ENCODE measurements at places on chromosomes 16 and 17.

- no peak for DNase-seq
Observed at GRCh38 chr16:81443688-81444447, 740 bp upstream of the CMIP start.

GRCh38 chr17:73495641-73496040 lies 148.6 kb downstream of the SDK2 start:
- no peak for DNase-seq

- no peak for DNase-seq
Observed at GRCh38 chr17:81612172-81612970, 24.5 kb downstream of the NPLOC4 start.

DNA sequence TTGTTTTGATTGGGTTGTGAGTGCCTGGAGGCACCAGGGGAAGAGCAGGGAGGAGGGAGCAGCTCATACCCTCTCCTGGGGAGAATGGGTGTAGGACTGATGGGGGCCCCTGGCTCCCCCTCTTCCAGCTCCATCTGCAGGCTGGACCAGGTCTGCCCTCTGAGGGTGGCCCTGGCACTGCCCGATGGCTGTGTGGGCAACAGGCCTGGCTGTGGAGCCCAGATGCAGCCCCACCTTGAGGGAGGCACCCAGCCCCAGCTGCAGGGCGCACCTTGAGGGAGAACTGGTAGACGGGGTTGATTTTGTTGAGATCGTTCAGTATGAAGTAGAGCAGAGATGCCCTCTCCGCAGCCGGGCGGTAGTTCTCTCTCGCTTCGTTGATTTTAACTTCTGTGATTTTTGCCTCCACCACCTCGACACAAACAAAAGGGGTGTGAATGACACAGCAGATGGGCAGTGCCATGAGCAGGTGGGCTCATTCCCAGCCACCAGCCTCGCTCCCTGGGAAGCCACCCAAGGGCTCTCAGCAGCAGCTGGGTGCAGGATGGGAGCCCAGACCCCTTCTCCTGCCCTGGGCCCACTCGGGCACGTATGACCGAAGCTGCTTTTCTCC lies 71.6 kb downstream of the PGS1 start:
- DNase-seq = no peak

- DNase-seq = no peak
Observed at GRCh38 chr16:80517846-80518245, 22.9 kb upstream of the DYNLRB2 start.

GRCh38 chr17:29561554-29562517 lies 5.0 kb downstream of the ABHD15 start:
- no peak for DNase-seq

DNA sequence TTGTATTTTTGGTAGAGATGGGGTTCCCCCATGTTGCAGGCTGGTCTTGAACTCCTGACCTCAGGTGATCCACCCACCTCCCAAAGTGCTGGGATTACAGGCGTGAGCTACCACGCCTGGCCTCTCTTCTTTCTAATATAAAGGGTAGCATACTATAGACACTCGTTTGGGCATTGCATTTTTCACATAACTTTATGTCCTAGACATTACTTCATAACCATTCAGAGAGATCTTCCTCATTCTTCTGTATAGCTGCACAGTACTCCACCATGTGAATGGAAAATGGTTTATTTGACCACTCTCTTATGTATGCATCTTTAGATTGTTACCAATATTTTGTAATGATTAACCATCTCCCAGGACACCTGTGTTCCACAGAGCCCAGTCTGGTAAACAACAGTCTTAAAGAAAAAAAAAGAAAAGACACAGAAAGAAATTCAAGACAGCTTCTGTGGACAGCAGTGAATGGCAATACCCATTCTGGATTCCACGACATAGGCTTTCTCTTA lies 42.1 kb downstream of the TK2 start:
- DNase-seq = no peak

DNA sequence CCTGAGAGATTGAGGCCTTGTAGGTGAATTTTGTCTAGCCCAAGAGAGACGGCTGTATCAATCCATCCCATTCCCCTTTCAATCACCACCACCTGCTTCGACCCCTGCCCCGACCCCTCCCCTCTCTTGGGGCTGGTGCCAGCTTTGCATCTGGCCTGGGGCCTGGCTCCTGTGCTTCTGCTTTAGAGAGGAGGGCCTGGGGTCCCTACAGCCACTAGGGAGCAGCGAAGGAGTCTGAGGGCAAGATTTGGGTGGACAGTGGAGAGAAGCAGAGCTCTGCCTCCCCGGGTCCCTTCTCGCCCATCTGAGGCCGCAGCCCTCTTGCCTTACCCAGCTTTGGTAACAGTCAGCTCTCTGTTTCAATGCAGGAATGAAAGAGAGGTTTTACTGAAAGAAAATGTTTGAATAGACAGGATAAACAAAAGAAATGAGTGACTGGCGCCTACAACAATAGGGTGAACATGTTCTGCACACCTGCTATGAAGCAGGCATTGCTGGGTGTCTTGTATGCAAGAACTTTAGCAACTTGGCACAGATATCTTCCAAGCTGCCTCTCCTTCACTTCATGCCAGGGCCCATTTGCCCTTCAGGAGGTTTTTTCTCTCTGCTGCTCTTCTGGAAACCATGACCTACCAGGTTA lies 57.4 kb downstream of the SLC47A1 start:
- DNase-seq = no peak

- no peak for DNase-seq
Observed at GRCh38 chr16:83517398-83517797, 290.4 kb upstream of the HSBP1 start.

DNA sequence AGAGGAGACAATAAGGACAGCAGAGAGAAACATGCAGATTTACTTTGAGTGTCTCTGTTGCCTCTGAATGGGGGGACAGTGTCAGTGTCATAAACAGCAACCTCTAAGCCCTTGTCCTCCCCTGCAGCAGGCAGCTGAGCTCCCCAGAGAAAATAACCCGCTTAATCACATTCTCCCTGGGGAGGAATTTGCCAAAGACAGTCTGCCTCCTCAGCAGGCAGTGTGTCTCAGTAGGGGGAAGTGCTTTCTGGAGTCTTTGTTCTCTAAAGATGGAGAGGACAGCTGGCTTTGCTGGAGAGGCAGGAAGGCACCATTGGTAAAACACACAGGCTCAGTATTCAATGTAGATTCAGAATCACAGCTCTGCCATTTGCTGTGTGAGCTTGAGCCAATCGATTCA lies 16.1 kb downstream of the TEKT5 start:
- DNase-seq = no peak

DNA sequence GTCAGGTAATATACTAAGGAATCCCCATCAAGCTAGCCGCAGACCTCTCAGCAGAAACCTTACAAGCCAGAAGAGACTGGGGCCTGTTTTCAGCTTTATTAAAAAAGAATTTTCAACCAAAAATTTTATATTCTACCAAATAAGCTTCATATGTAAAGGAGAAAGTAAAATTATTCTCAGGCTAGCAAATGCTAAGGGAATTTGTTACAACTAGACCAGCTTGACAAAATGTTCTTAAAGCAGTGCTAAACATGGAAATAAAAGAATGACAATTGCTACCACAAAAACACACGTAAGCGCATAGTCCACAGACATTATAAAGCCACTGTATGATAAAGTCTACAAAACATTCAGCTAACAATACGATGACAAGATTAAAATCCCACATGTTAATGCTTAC lies 449.4 kb upstream of the MON1B start:
- DNase-seq = no peak

DNA sequence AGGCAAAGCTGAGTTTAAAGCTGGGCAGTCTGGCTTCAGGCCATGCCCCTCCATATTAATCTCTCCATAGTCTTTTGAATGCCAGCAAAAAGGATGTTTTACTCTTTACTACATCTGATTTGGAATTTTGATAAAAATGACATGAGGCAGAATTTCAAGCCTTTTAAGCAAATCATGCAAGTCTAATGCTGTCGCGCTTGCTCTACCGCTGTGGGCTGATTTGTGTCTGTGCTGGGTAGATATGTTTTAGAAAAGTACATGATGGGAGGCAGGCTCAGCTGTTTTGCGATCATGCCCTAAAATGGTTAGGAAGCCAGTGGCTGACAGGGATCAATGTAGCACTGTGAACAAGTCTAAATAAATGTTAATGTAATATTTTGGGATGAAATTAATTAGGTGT lies 311.9 kb downstream of the CA10 start:
- DNase-seq = no peak

DNA sequence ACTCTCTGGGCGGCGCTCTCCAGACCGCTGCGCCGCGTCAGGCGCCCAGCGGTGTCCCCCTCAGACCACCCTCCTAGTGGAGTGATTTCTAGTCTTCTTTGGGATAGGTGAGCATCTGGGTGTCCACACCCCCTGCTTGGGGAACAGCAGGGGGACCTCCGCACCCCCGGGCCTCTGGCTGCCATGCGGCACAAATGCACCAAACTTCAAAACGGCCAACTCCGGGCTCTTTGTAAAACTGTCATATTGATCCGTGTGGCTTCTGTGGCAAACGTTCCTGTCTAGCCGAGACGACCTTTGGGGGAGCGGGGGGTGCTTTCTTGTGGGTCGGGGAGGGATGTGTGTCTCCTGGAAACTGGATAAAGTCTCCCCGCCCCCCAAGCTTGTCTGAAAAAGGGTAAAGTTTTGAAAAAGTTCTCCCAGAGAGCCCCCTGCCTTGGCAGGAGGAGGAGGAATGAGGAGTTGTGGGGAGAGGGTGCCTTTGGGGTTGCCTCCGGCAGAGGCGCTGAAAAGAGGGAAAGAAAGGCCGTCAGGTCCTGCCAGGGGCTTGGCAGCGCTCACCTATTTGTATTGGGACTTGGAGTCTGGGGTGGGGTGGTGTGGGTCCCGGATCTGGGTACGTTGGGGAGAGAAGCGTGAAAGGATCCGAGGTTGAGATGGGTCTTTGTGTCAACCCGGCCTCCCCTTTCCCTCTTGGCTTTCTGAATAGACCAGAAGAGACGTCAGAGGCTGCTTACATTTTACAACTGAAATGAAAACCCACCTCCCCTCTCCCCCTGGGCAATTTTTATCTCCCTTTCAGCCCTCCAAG lies 2.2 kb upstream of the CHD3 start:
- DNase-seq = no peak

GRCh38 chr16:76654088-76654820 lies 377.1 kb downstream of the CNTNAP4 start:
- DNase-seq = no peak

DNA sequence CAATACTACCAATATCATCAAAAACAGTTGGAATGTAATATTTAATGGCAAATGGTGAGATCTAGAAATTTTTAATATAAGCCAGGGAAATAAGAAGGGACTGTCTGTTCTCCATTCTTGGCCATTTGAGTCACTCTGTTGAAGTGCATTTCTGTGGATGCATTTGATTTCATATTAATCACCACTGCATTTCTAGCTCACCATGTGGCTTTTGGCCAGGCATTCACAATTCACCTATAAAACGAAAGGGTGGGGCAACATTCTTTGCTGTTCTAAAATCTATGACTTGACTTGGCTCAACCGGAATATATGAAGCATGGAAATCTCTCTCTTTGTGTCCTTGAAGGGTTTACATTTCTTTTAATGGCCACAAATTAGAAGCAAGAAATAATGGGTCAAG lies 483.0 kb downstream of the SLC39A11 start:
- DNase-seq = no peak

- no peak for DNase-seq
Observed at GRCh38 chr17:65586899-65587298, 25.5 kb upstream of the AXIN2 start.

GRCh38 chr17:46773221-46773605 lies 45.3 kb downstream of the WNT3 start:
- no peak for DNase-seq

DNA sequence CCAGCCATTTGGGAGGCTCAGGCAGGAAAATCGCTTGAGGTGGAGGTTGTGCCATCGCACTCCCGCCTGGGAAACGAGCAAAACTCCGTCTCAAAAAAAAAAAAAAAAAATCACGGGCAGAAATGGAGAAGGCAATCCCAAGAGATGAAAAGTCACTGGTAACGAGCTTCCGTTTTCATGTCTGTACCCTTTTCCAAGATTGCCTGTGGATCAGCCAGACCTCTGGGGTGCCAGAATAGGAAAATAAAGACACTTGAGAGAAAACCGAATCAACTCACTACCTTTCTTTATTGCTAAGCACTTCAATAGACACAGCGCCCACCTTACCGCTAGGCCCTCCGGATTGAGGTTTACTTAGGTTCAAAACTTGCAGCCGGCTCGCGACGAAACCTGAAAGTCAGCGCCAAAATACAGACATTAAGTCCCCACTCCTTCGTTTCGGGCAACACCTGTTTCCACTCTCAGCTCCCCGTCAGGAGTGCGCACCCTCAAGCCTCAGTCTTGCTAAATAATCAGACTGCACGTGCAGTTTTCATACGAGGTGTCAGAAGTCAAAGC lies 970 bp upstream of the TRAF7 start:
- no peak for DNase-seq
